Left kidney (tissue), 8 donors: ENCODE measurements at places on chromosomes 3 and 15. TPM values are rescaled to one million over a fixed set of nuclear protein-coding genes. Genes with fewer than 3 reads are reported as not detected.

DNA sequence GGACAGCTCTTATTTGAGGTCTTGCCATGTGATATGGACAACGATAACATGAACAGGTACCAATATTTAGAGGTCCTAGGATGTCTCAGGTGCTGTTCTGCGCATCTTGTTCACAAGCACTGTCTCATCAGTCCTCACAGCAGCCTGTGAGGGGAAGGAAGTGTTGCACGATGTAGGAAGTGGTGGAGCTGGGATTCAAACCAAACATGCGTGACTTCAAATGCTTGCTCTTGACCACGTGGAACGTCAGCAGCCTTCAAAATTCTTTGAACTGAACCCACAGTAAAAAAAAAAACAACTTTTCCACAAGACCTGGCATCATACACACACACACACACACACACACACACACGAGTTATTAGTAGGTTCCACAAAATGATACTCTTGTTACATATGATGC lies 153.4 kb upstream of the SMAD3 start:
- DNase-seq, result no peak

SEMA3G gene
- 19.1 TPM for polyA plus RNA-seq

DNA sequence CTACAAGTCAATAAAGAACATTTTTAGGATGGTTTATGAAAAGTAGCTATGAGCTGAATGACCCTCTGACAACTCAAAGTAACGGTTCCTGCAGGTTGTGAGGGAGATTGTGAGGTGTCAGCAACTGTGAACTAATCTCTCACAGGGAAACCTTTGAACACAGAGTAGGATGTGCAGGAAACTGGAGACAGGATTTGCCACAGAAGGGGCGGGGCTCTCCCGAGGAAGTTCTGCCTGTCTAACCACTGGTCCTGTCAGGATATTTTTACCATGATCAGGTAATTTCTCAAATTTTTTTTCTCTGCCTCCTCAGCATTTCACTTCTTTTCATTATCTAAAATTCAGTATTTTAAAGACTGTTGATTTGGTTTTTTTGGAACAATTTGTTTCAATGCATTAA lies 33.3 kb downstream of the LEO1 start:
- no peak for DNase-seq

P2RY1 gene
- polyA plus RNA-seq, result 3.3 TPM

STAC gene
- polyA plus RNA-seq, result 12.5 TPM

GRCh38 chr3:27643355-27643754 lies 78.8 kb downstream of the EOMES start:
- DNase-seq, result no peak

DNA sequence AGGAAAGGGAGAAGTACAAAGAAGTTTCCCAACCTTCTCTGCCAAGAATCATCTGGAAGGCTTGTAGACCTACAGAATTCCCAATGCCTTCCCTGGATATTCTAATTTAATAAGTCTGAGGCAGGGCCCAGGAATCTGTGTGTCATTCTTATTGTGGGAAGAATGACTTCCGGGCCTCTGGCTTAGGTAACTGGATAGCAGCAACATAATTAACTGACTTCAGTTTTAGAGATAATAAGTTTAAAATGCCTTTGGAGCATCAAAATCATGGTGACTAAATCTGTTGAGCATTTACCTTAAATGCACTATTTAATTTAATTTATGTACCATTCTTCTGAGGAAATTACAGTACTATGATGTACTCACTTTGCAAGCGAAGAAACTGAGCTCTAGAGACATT lies 44.3 kb upstream of the TM4SF1 start:
- DNase-seq, result no peak

DNA sequence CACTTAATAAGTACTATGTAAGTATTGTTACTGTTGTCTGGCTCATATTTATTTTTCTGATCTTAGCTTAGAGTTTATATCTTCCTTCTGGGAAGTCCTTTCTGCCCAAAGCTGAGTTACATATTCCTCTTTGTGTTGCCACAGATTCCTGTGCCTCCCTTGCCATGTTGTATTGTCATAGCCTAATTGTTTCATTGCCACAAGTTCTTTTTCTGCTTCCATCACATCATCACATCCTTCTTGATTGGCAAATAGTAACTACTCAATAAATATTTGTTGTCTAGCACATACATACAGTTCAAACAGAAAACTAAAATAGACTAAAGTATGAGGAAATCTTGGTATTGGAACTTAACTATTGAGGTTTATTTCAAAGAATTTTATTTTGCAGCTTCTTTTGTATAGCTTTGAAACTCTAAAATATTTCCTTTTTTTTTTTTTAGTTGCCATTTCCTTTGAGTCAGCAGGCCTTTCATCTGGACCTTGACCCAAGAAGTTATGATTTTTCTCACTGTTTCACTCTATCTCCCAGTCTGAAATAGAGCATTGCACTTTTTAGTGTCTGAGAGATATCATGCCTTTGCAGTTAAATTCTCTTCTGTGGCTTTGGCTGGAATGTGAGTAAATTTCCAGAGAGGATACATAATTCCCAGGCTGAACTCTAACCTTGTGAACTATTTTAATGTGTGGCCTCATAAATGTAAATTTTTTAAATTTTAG lies 98.2 kb downstream of the ZNF609 start:
- no peak for DNase-seq

FBXO45 gene
- polyA plus RNA-seq, result 16.7 TPM

GRCh38 chr3:3906171-3906570 lies 106.9 kb downstream of the LRRN1 start:
- DNase-seq, result no peak

GRCh38 chr15:68201879-68202261 lies 3.3 kb downstream of the CALML4 start:
- no peak for DNase-seq

DNA sequence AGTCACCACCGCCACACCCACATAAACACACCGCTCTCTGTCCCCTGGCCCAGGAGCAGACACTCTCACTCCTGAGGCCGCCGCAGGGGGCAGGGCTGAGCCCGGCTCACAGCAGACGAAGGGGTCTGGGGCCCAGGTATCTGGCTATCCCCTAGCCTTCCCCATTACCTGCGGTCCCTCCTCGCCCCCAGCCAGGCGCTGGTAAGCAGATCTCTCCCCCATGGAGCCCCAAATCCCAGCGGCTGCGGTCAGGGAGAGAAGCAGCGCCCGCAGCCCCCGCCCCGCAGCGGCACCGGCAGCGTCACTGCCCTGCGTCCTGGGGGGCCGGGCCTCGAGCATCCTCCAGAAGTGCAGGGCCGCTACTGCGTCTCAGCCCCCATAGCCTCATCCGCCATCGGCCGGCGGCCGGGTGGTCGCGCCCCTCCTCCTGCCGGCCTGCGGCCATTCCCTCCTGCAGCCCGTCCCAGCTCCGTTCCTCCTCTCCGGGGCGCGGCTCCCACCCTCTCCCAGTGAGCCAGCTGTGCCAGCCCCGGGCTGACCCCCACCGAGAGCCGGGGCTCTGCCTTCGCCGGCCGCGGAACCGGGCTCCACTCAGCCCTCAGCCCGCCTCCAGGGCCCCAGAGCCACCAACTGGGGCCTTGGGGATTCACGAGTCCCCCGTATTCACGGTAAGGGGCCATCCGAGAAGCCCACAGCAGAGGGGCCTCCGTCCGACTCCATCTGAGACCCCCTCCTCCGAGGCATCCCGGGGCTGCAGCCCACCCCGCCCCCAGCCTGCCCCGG lies 13.1 kb downstream of the TNK2 start:
- no peak for DNase-seq

DNA sequence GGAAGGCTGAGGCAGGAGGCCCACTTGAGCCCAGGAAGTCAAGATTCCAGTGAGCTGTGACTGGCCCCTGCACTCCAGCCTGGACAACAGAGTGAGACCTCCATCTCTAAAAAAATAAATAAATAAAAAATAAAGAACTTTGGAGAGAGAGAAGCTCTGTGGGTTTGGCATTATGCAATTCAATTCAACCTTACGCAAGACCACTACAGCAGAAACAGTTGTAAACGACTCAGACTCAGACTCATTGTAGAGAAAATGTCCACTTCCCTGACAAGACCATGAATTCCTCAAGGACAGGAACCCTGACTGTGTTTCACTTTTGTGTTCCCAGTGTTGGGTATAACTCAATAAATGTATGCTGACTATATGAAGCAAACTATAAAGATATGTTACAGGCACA lies 90.3 kb upstream of the C3orf80 start:
- no peak for DNase-seq

DNA sequence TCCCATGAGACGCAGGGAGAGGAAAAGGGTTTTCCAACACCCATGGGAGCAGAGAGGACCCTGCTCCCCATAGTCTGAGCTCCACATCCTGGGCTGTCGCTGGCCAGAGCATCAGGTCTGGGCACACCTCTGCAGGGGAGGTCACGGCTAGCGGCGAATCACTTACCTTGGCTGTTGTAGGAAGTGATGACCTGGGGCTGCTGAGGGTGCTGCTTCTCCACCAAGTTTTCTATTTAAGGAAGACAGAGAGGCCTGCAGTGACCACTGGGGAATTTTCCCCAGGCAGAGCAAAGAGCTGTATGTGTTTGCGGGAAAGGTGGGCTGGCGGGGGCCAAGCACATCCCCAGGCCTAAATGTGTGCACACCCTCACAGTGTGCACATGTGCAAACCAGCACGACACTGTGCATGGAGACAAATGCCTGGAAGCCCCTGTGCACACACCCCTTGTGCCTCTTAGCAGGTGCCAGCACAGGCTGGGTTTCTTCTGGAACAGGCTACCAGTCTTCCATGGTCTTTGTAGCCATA lies 7.6 kb downstream of the KY start:
- DNase-seq, result no peak

DNA sequence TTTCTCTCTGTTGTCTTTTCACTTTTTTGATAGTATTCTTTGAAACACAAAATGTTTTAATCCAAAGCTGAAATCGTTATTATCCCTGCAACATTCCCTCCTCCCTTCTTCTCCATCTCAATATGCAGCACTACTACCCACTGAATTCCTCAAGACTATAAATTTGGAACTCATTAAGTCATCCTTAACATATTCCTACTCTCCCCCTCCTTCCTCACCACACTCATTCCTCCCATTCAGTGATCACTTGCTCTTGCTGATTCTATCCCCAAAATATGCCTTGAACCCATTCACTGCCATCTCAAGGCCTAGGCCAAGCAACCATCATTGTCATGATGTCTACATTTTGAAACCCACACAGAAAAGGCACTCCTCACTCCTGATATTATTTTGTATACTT lies 2.4 kb upstream of the PIK3R4 start:
- DNase-seq, result no peak

DNA sequence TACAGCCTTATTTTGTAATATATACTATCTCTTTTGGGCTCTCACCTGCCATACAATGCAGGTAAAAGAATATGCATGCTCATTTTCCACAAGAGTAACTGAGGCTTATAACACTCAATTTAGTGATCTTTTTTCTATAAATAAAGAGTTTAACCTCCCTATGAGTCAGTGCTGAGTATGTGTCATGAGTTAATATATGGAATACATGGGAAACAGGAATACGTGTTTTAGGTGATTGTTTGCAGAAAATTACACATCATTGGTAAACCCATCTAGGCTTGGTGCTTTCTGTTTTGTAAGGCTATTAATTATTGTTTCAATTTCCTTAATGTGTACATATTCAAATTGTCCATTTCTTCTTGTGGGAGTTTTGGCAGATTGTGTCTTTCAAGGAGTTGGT lies 411.3 kb downstream of the GRM7 start:
- DNase-seq, result no peak

PLA2G4B gene
- 16.4 TPM for polyA plus RNA-seq

GPR27 gene
- polyA plus RNA-seq, result 8.7 TPM

DNA sequence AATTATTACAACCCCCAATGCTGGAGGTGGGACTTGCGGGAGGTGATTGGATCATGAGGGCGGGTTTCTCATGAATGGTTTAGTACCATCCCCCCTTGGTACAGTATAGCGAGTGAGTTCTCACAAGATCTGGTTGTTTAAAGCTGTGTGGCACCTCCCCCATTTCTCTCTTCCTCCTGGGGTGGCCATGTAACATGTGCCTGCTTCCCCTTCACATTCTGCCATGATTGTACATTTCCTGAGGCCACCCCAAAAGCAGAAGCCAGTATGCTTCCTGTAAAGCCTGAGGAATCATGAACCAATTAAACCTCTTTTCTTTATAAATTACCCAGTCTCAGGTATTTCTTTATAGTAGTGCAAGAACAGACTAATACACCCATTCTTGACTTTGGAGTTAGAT lies 20.3 kb upstream of the PROK2 start:
- no peak for DNase-seq

GRCh38 chr3:30343861-30344260 lies 262.5 kb upstream of the TGFBR2 start:
- no peak for DNase-seq

GRCh38 chr3:195060531-195061291 lies 210.2 kb downstream of the XXYLT1 start:
- no peak for DNase-seq

CHRFAM7A gene
- 6.9 TPM for polyA plus RNA-seq

GRCh38 chr15:83746231-83746630 lies 92.3 kb downstream of the ADAMTSL3 start:
- no peak for DNase-seq

GRCh38 chr15:43919540-43920253 lies 92.9 kb downstream of the WDR76 start:
- DNase-seq, result no peak

SPRED1 gene
- 36.2 TPM for polyA plus RNA-seq

- DNase-seq, result no peak
Observed at GRCh38 chr15:100464256-100464655, 64.5 kb downstream of the CERS3 start.

GRCh38 chr3:68999158-68999557 lies 14.3 kb downstream of the EOGT start:
- no peak for DNase-seq

- no peak for DNase-seq
Observed at GRCh38 chr3:187706971-187707370, 4.6 kb upstream of the RTP2 start.

GRCh38 chr15:26686547-26687187 lies 86.2 kb downstream of the GABRB3 start:
- DNase-seq, result no peak

- DNase-seq, result peak; percentile 63
Observed at GRCh38 chr15:89358755-89359439, 24.3 kb upstream of the POLG start.

GRCh38 chr3:58698246-58698645 lies 31.7 kb upstream of the FAM3D start:
- no peak for DNase-seq

INKA1 gene
- polyA plus RNA-seq, result 8.6 TPM

IMPG2 gene
- polyA plus RNA-seq, result 0.76 TPM

GRCh38 chr3:96646596-96646995 lies 167.8 kb upstream of the EPHA6 start:
- no peak for DNase-seq

GRCh38 chr3:29171043-29171990 lies 109.6 kb upstream of the RBMS3 start:
- DNase-seq, result peak; percentile 21

GRCh38 chr15:53193149-53193548 lies 403.0 kb upstream of the ONECUT1 start:
- DNase-seq, result peak; percentile 48

- no peak for DNase-seq
Observed at GRCh38 chr3:49831341-49831740, 17.6 kb upstream of the UBA7 start.

DNA sequence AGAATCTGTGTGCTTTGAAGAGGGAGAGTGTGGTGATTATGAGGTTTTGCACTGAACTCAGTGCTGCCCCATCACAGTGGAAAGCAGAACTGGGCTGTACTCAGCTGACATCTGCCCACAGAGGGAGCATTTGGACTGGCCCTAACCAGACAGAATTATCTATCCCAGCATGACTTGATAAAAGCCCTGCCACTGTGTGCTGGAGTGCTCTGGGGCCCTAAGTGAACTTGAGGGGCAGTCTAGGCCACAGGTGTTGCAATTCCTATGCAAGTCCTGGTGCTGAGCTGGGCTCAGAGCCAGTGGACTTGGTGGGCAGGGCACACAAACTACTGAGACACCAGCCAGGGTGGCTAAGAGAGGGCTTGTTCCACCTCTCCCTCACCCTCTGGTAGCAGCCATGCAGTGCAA lies 269.2 kb upstream of the CTNNB1 start:
- no peak for DNase-seq

- DNase-seq, result no peak
Observed at GRCh38 chr15:49135911-49136310, 19.5 kb downstream of the COPS2 start.
